ENCODE measurements at places on chromosomes 2 and 18. TPM values are rescaled to one million over a fixed set of nuclear protein-coding genes. Genes with fewer than 3 reads are reported as not detected.

ACMSD gene
- not detected for total RNA-seq

RNF125 gene
- 1.1 TPM for total RNA-seq

GRCh38 chr2:12764075-12764730 lies 47.5 kb downstream of the TRIB2 start:
- no peak for DNase-seq

DNA sequence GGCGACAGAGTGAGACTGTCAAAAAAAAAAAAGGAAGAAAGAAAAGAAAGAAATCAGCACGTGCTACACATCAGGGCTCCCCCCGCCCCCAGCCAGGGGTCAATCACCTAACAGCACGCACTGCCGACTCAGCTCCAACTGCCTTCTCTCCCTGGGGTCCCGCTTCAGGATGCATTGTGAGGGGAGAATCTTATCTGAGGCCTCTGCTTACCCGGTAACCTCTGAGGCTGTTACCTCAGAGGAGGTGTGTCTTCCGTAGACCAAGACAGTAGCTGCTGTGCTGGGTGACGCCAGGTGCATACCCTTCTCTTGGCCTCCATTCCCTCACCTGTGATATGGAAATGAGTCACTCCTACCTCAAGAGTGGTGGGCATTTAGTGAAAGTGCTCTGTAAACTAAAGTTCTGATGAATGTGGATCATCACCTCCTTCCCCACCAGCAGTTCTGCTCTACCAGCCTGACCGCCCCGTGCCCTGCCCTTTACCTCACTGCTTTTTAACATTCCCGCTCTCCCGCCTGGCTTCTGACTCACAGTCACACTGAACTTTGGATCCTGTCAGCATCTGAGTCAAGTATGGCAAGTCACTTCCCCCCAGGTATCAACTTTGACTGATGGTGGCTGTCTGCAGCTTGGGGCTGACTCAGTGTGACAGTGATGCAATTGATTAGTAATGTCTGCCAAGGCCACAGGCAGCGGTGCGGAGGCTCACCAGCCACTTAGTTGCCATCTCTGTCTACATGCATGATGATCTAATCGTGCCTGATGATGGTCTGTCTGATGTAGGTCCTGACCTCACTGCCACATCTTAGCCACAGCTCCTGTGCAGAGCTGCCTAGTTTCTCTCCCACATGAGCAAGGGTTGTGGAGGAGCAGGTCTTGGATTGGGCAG lies 20.1 kb downstream of the ARID5A start:
- DNase-seq: no peak

GRCh38 chr2:117960231-117960630 lies 53.6 kb downstream of the CCDC93 start:
- no peak for DNase-seq

DNA sequence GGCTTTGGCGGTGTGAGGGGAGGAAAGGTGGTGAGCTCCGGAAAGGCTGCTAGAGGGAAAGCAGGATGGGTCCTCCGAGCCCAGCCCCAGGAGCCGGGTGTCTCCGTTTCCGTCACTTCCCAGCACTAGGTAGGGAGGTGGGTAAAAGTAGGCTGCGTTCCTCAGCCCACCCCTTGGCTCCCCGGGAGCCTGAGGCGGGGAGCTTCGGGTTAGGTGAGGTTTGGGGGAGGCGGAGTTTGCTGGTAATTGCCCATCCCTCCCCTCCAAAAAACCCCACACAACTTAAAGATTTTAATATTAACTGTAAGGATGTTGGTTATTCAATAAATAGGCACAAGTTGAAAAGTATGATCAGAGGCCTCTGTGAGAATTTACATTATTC lies 552 bp upstream of the ATF2 start:
- no peak for DNase-seq

All from occipital lobe (tissue), 3 donors.